ENCODE measurements at places on chromosomes 11 and 22. TPM values are rescaled to one million over a fixed set of nuclear protein-coding genes. Genes with fewer than 3 reads are reported as not detected.

DNA sequence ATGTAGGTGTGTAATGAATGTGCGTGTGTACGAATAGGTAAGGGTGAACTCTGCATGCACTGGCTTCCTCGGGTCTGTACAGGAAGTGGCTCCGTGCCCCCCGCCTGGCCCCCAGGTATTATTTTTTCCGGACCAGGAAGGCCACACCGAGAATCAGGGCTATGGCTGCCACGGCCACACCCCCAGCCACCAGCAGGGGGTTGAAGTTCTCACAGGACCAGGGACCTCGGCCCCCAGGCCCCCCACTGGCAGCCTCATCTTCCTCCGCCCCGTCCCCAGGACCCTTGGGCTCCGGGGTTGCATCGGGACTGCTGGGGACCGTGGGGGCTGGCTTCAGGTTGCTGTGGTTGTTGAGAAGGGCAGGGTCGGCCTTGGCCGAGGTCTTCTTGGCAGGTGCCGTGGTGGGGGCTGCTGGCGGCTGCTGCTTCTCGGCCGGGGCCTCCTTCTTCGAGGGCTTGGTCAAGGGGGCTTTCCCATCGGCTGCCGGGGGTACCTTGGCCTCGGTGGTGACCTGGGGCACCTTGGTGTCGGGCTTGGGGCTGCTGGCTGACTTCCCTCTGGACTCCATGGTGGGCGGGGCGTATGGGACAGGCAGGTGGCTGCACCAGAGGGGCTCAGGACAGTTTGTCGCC is 1.8 kb downstream of the CEND1 start:
- no peak overlapping the region for H3K27ac ChIP-seq
- no peaks in the 10 kb centered on the region for H3K27me3 ChIP-seq
- H3K4me1 ChIP-seq: peaks cover 12% of the 10 kb centered on the region
- peaks cover 8% of the 10 kb centered on the region for H3K36me3 ChIP-seq
- peak; percentile 41 for DNase-seq

- DNase-seq: no peak
- H3K36me3 ChIP-seq: no peaks in the 10 kb centered on the region
- H3K27me3 ChIP-seq: no peaks in the 10 kb centered on the region
- H3K27ac ChIP-seq: no peak overlapping the region
- no peak overlapping the region for H3K4me3 ChIP-seq
Observed at GRCh38 chr11:100004541-100004940, 682.5 kb upstream of the ARHGAP42 start.

GRCh38 chr22:40026641-40027040 is 31.9 kb downstream of the FAM83F start:
- H3K27ac ChIP-seq: no peak overlapping the region
- H3K27me3 ChIP-seq: no peaks in the 10 kb centered on the region
- H3K36me3 ChIP-seq: no peaks in the 10 kb centered on the region
- H3K4me3 ChIP-seq: no peak overlapping the region

DNA sequence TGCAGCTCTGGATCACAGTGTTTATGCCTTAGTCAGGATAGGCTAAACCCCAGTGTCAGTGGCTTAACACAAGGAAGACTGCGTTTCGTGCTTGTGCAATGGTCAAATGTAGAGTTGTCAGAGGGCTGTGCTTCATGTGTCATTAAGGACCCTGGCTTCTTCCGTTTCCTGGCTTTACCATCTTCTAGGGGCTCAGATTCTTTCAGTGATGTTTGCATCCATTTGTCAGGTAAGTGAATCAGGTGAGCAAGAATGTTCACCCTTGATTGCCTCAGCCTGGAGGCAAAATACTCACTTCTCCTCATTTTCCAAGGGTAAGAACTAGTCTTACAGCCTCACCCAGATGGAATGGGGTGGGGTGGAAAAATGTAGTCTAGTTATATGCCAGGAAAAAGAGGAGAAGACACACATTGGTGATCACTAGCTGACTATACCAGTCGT is 20.5 kb upstream of the AMOTL1 start:
- no peaks in the 10 kb centered on the region for H3K36me3 ChIP-seq
- no peak for DNase-seq
- H3K4me1 ChIP-seq: no peaks in the 10 kb centered on the region
- H3K27me3 ChIP-seq: peaks cover 34% of the 10 kb centered on the region
- H3K27ac ChIP-seq: no peak overlapping the region
- H3K4me3 ChIP-seq: no peak overlapping the region

- no peak overlapping the region for H3K4me3 ChIP-seq
Observed at GRCh38 chr11:32008880-32009551, 81.9 kb upstream of the RCN1 start.

- peak; percentile 59 for DNase-seq
- H3K36me3 ChIP-seq: peaks cover 36% of the 10 kb centered on the region
- H3K27ac ChIP-seq: peak overlapping the region; percentile 96
- peak overlapping the region; percentile 98 for H3K4me3 ChIP-seq
Observed at GRCh38 chr11:93784935-93785360, 866 bp downstream of the MED17 start.

DNA sequence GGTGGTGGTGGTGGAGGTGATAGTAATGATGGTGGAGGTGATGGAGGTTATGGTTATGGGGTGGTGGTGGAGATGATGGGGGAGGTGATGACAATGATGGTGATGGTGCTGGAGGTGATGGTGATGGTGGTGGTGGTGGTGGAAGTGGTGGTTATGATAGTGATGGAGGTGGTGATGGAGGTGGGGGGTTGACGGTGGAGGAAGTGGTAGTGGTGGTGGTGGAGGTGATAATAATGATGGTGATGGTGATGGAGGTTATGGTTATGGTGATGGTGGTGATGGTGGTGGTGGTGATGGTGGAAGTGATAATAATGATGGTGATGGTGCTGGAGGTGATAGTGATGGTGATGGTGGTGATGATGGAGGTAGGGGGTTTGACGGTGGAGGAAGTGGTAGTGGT is 16.9 kb upstream of the WNT7B start:
- no peak overlapping the region for H3K27ac ChIP-seq
- H3K27me3 ChIP-seq: peaks cover 2% of the 10 kb centered on the region
- H3K4me1 ChIP-seq: no peaks in the 10 kb centered on the region
- no peak overlapping the region for H3K4me3 ChIP-seq

DNA sequence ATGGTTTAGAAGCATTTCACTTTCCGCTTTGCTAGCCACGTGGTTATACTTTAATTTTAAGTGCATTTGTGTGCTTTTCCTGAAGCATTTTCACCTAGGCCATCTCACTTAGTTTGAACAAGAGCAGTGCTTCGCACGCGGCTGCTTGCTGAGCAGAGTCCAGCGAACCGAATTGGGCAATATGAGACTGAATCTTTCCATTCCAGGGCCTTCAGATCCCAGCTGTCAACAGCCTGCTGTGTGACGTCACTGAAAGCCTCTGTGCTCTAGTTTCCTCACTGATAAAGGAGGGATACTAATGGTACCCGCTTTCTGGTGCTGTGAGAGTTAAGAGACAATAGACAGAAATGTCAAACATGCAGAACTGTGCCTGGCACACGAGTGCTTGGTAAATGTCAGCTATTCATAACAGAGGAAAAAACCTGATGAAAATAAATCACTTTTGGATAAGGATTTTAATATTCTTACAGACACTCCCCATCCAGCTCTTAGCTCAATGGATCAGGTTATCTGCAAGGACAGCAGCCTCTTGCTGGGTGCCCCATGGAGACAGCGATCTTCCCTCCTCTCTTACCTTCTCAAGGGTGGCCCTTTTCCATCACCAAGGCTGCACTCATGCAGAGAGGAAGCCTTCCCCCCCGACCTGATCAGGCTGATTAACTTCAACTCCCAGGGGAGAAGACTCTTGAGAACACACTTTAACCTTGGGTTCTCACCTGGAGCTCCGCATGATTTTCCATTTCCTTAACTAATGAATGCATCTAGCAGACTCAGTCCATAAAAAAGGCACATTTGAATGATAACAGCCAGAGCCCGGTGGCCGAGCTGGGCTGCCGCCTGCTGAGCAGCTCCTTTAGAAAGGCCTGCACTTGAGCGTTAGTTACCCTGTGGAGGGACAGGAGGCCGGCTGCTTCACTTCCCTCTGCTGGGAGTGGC is 3.5 kb upstream of the GLB1L3 start:
- DNase-seq: no peak
- H3K27me3 ChIP-seq: peaks cover 4% of the 10 kb centered on the region
- H3K27ac ChIP-seq: no peak overlapping the region
- peaks cover 36% of the 10 kb centered on the region for H3K4me1 ChIP-seq

DNA sequence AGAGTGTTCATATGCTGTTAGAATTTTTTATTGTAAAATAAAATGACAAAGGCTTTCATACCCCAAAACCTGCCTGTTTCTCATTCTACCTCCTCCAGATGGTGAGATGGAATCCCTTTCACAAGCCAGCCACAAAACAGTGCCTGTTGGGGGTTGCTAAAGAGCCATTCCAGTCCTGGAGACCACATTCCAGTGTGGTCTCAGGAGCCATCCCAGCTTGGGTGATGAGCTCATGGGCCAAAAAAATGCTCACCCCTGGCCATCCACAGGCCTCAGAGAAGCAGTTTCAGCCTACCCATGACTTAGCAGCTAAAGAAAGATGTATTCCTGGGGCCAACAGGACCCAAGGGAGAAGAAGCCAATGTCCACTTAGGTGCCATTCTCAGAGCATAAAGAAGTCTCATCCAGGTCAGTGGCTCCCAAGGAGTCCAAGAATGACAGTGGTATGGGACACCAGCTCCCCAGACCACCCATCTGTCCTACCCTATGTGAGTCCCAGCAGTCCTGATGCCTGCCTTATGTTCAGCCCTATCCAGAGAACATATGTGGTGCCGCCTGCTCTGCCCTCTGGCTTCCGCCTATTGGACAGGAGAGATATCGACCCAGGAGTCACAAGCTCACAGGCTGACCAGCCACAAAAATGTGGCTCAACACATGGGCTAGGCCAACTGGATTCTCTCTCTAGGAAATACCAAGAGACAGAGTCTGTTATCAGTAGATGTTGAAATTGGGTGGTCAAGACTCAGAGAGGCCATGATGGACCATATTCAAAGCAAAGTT is 26.4 kb downstream of the C11orf91 start:
- peaks cover 14% of the 10 kb centered on the region for H3K27me3 ChIP-seq
- H3K36me3 ChIP-seq: no peaks in the 10 kb centered on the region
- DNase-seq: no peak
- no peak overlapping the region for H3K4me3 ChIP-seq

GRCh38 chr22:50531962-50532674 is 2.3 kb upstream of the TYMP start:
- H3K4me1 ChIP-seq: peaks cover 32% of the 10 kb centered on the region
- peak overlapping the region; percentile 89 for H3K4me3 ChIP-seq
- H3K27me3 ChIP-seq: no peaks in the 10 kb centered on the region
- H3K27ac ChIP-seq: peak overlapping the region; percentile 98

DNA sequence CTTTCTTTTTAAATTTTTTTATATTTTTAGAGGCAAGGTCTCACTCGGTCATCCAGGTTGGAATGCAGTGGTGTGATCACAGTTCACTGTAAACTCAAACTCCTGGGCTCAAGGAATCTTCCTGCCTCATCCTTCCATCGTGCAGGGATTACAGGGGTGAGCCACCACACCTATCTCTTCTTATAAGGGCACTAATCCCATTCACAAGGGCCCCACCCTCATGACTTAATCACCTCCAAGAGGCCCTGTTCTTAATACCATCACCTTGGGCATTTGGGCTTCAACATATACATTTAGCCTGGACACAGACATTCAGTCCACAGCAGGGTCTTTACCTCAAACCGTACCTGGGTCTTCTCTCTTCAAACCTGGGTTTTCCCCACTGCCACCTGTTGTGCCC is 4.5 kb upstream of the GTSE1 start:
- no peak for DNase-seq
- no peak overlapping the region for H3K4me3 ChIP-seq
- H3K27ac ChIP-seq: no peak overlapping the region

DNA sequence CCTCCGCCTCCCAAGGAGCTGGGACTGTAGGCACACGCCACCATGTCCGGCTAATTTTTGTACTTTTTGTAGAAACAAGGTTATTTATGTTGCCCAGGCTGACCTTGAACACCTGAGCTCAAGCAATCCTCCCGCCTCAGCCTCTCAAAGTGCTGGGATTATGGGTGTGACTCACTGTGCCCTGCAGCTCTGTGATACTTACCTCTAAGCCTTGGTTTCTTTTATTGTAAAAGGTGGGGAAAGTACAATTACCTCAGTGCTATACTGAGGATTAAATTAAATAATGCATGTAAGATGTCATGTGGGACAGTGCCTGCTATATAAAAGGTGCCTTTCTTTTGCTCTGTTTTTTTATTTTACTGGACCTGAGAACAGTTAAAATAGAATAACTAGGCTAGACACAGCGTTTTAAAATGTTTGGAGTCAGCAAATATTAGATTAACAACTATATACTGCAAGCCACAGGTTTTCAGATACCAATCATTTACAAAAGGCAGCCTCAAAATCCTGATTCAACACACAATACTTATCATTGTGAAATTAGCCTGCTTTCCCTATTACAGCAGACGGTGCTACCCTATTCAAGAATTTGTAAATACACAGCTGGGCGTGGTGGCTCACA is 30.0 kb downstream of the PRR14L start:
- DNase-seq: no peak
- no peaks in the 10 kb centered on the region for H3K27me3 ChIP-seq

DNA sequence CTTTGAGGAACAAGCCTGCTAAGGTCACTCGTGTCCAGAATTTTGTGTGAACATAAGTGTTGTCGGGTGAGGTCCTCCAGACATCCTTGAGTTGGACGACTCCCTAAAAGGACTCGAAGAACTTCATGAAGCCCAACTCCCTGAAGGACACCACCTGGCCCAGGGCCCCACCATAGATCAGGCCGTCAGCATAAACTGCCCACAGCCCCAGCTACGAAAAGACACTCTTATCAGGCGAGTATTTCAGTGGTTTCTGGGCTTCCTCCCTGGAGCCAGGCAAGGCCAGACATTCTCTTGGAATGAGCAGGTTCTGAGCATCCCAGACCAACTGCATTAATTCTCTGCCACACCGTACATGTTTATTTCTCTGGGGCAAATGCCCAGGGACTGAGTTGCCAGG is 170.1 kb downstream of the IGLL1 start:
- no peak overlapping the region for H3K27ac ChIP-seq
- H3K36me3 ChIP-seq: no peaks in the 10 kb centered on the region
- H3K27me3 ChIP-seq: no peaks in the 10 kb centered on the region
- H3K4me1 ChIP-seq: peaks cover 12% of the 10 kb centered on the region

- H3K4me3 ChIP-seq: no peak overlapping the region
- H3K36me3 ChIP-seq: no peaks in the 10 kb centered on the region
- DNase-seq: no peak
Observed at GRCh38 chr11:79067352-79067679, 373.5 kb downstream of the TENM4 start.

GRCh38 chr22:46390652-46391301 is 55.3 kb downstream of the TRMU start:
- H3K36me3 ChIP-seq: no peaks in the 10 kb centered on the region
- no peak overlapping the region for H3K4me3 ChIP-seq
- no peaks in the 10 kb centered on the region for H3K27me3 ChIP-seq

The ROM1 gene
- total RNA-seq: 0.79 TPM

The GGT5 gene
- total RNA-seq: not detected

The ISX gene
- not detected for total RNA-seq

The VSIG2 gene
- total RNA-seq: not detected

The IFTAP gene
- 3.6 TPM for total RNA-seq

The INSC gene
- 1.4 TPM for total RNA-seq

The MISFA gene
- 0.67 TPM for total RNA-seq

The GGTLC2 gene
- total RNA-seq: not detected

The CDON gene
- 3.2 TPM for total RNA-seq

The CARD18 gene
- not detected for total RNA-seq

The ACER3 gene
- 10.2 TPM for total RNA-seq

All from activated CD8-positive, alpha-beta T cell treated with anti-CD3 and anti-CD28 coated beads for 36 hours (primary cell).